GM10248 (cell line): ENCODE measurements at places on chromosomes 2 and 18.

- no peak for DNase-seq
Measured at GRCh38 chr2:181152226-181152625, 171.8 kb downstream of the UBE2E3 start.

DNA sequence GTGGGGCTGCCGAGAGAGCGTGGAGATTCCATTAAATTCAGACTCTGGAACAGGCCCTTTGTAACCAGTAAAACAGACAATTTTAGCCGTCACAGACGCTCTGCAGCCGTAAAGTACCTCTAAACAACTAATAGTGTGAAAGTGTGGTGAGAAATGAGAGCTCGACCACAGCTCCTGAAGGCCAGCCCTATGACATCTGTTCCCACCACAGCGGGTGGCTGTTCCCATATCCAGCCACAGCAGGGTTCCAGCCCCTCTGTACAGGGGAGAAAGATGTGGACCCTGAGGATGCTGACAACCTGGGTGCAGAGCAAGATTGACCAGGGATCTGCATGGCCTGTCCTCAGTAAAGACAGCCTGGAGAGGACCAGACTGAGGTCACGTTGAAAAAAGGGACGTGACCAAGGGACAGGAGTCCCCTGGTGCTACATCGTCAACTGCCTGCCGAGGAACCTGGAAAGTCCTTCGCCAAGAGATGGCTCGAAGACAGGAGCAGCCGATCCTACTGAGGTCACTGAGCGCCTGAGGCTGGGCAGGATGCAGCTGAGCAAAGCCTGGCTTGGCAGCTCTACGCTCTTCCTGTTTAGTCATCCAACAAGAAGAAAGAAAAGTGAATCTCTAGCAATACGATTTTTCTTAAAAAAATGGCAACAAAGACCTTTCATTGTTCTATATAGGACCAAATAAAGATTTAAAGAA, 831.7 kb downstream of the RNF144A start:
- DNase-seq: no peak

GRCh38 chr18:1510542-1511179, 606.0 kb downstream of the ADCYAP1 start:
- DNase-seq: no peak

DNA sequence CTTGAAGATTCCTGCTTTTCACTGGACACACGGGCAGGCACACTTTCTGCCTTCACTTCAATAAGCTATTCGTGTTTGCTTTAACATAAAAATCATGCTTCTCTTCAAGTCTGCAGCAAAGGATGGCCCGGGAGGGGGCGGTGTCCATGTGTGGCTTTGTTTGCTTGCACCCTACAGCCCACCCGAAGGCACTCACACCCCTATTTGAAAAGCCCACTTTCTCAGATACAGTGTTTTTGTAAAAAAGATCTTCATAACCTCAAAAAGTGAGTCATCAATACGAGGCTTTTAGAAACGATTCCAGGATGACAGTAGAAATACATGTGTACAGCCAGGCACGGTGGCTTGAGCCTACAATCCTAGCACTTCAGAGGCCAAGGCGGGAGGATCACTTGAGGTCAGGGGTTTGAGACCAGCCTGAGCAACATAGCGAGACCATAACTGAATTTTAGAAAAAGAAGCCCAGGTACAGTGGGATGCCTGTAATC, 36.5 kb upstream of the HPCAL1 start:
- no peak for DNase-seq

- no peak for DNase-seq
Measured at GRCh38 chr2:85769236-85769982, 15.6 kb downstream of the ATOH8 start.

- peak; percentile 86 for DNase-seq
Measured at GRCh38 chr18:31497836-31498573, at the start of gene DSG2. Gene DSG2 (plus strand): TSS chr18:31498177. CDS start chr18:31498252, 75 bp downstream.

DNA sequence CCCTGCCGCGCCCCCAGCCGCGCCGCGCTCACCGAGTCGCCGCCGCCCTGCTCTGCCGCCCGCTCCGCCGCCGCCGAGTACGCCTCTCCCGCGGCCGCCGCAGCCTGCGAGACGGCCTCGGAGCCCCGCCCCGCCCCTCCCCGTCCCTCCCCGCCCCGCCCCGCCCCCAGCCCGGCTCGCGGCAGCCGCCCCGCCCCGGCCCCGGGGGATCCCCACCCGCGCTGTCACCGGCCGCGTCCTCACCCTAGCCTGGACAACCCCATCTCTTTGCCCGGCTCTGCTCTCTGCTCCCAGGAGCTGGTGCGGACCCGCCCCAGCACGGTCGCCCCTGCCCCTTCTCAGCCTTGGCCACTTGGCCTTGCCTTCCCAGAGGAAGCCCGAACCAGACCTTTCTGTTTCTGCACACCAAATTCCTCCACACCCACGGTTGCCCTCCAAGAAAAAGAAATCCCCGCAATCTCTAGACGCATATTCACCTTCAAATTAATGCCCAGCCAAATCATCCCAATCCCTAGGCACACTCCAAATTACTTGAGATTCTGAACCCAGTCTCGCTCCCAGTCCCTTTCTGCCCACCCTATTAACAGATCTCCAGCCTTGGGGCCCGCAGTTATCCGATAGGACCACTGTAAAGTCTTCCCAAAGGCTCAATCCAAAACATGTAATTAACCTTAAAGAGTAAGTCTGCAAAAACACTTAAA, at the start of gene CYRIA:
Gene CYRIA, minus strand, starts transcription at position 87 of the 701 bp plus-strand sequence. CDS start 77,715 bp downstream, outside the sequence.
- peak; percentile 83 for DNase-seq
